ENCODE measurements at places on chromosomes 3 and 15.
A peak's percentile ranks its signal among the peaks of the same experiment; 100 is the strongest.

DNA sequence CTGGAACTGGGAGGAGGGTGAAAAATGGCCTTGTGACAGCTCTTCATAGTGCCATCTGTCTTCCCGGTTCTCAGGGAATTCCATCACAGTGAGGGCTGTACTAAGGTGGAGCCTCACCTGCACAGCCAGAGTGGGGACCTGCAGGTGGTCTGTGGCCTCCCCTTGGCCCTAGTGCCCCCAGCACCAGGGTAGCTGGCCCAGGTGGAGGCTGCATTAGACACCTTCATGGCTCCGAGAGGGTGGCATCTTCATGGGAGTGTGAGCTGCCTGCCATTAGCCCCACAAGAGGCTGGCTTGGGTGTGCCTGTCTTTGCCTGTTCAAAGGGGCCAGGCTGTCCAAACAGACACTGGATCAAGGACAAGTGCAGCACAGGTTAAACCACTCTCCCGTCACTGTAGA is 95.5 kb upstream of the PRR23E start:
- DNase-seq: no peak

- peak; percentile 22 for DNase-seq
Measured at GRCh38 chr3:177281292-177282118, 84.2 kb upstream of the TBL1XR1 start.

DNA sequence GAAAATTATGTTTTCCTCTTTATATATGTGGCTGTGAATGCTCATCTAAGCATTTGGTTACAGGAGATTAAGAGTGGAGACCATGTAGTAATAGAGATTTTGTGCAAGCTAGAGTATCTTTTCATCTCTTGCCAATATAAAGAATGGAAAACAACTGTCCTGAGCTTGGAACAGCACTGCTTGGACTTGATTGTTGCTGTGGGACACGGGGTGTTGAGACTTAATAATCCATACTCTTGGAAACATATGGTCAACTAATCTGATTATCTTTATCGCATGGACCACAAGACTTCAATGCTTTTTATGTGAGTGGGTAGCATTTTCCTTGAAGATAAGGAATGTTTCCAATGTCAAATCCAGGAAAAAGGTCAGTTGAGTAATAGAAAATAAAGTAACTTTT is 806.3 kb downstream of the DIPK2A start:
- no peak for DNase-seq

GRCh38 chr15:58552505-58553364 is 120.9 kb downstream of the LIPC start:
- DNase-seq: no peak

- DNase-seq: no peak
Measured at GRCh38 chr3:190486533-190486864, 27.4 kb upstream of the IL1RAP start.

DNA sequence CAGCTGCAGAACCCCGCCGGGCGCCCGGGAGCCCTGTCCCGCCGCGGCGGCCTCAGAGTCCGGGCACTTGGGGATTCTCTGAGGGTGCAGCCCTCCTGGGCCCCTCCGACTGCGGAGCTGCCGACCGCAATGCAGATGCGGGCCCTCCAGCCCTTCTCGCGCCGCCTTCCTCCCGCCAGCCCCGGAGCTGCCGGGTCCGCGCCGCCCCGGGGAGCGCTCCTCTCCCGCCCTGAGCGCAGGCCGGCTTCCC is 320 bp upstream of the ACAN start:
- no peak for DNase-seq

DNA sequence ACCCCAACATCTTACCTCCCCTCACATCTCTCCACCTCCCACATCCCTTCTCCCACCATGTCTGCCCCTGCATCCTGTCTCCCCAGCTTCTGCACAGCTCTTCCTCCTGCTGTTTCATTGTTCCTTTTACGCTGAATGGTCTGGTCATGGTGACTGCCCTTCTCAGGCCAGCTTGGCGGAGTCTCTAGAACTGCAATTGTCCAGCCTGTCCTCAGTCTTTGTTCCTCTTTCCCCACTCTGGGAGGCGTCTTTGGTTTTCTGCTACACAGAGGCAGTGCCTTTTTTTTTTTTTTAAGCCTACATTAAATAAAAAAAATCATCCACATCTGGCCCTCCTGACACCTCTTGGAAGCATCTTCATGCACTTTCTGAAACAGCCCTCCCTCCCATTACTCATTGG is 49.1 kb upstream of the SEC22A start:
- no peak for DNase-seq

DNA sequence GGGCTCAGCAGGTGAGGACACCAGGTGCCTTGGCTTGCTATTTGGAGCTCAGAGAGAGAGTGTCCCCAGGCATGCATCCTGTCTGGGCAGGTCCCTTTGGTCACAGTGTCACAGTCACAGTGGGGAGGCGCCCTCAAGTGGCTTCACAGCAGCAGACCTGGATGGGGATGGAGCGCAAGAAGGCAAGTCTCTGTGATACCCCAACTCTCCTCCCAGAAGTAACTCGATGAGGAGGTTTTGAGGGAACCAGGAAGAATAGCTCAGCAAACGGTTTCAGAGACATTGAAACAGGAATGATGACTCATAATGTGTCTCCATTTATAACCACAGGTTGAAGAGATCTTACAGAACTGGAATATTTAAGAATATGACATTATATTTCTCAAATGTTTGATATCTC is 66.5 kb upstream of the SH3GL3 start:
- peak; percentile 6 for DNase-seq

DNA sequence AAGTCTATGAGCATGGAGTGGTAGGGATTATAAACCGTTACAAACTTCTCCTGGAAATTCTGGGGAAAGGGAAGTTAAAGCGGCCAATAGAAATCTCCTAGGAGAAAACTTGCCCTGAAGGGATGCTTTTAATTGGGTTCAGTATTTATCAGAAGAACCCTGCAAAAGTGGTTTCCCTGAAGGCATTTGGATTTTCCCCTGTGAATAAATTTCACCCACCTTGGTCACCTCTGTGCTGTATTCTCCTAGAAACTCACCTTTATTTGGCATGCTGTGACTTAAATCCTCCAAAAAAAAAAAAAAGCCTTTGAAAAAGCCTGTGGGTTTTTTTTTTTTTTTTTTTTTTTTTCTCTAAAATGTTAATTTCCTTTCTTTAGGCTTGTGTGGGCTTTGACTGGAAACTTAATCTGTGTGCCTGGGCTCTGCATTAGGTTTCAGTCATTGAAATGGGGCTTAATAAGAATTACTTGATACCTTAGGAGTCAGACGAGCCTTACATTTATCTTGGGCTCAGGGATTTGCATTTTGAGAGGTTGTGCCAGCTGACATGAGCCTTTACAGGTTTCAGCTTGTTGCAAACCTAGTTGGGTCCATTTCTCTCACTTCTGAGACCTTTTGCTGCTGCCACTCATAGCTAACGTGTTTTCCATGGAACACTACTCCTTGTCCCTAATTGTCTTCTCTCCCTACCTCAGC is 22.0 kb downstream of the TGFBR2 start:
- DNase-seq: no peak

DNA sequence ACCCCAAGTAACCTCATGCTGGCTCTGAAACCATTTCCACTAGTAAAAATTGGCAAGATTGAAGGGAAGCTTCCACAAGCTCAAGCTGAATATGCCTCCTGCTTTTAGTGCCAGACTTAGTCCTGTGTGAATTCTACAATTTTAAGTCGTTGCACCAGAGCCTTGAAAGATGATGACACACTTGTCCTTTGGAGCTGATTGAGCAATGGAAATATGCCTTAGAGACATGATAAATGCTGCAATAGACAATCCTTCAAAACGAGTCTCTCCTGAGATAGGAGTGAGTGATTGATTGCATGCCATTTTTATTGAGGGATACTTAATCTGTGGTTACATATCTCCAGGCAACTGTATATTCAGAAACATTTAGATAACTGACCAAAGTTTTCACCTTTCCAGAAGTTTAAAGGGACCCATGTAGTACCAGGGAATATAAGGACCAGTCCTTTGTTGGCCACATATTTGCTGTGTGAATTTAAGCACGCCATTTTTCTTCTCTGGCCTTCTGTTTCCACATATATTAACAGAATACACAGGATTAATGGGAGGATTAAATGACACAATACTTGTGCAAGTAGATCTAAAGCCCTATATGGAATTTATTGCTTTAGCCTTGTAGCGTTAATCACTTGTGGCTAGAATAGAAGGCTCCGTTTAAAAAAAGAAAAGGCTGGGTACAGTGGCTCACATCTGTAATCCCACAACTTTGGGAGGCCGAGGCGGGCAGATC is 65.1 kb downstream of the PPARG start:
- no peak for DNase-seq

DNA sequence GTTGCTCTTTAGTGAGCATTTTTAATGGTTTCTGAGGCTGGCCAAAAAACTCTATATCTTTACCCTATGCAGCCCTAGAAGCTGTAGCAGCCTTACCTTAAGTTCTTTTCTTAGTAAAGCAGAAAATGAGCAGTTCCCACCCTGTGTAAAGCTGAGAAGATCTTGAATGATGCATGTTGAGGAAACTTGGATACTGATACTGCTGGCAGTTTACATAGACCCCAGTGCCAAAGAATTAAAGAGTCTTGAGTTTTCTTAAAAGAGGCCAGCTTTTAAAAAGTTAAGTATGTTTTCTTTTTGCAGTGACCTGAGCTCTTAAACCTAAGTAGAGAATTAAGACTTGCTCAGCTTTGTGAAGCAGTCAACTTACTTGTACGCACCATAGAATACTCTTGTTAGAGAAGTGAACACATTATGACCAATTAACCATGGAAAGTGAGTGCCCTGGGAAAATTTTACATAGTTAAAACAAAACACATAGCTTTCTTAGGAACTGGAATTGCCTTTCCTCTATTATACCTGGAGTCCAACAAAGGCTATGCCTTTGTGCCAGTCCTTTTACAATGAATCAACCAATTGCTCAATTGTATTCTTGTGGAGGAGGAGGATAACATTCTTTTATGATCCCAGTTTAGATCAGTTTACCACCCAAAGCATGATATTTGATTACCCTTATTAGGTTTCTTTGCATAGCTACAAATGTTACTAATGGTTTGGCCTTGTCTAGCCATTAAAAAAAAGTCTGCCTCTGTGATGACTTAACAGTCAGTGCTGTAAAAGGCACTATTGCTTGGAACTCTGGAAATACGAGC is 28.4 kb downstream of the PLS1 start:
- DNase-seq: no peak

GRCh38 chr15:78130466-78131294 is 565 bp downstream of the CIB2 start:
- no peak for DNase-seq

DNA sequence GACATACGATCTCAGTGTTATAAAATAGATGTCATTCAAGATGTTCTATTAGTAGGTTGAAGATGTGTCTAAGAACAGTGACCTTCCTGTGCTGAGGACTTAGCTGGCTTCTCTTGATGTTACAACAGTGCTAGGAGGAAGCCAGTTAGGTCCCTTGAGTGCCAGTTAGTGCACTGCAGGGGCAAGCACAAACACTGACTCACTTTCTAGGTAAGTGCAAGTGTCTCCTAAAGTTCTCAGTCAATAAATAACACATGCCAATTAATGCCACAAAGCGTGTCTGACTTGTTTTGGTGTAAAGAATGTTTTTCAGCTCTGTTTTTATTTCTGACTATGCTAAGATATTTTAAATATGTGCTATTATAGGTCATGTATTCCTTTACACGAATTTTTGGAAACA is 211.8 kb downstream of the NAALADL2 start:
- DNase-seq: no peak

DNA sequence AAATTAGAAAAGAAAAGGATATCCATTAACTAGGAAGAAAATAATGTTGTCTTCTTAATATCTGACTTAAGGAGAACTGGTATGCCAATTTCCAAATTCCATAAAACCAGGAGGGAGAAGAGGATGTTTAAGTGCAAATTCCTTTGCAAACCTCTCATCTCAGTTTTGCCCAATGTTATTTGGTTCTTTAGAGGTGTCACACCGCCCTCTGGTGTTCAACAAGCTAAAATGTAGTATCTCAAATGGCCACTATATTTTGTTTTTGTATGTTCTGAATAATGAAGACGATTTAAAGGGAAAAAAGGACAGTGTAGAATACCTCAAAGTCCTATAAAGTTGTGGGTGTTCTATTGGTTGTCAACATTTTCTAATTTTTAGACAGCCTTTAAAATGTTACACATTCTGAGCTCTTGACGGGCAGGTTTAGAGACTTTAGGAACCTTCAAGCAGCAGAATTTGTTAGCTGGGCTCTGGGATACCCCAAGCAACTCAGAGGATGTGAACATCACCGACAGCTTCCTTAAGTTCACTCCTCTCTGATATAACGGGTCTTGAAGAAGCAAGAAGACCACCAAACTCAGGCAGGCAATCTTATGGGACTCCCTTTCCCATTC is 458.3 kb downstream of the MFSD1 start:
- peak; percentile 28 for DNase-seq

DNA sequence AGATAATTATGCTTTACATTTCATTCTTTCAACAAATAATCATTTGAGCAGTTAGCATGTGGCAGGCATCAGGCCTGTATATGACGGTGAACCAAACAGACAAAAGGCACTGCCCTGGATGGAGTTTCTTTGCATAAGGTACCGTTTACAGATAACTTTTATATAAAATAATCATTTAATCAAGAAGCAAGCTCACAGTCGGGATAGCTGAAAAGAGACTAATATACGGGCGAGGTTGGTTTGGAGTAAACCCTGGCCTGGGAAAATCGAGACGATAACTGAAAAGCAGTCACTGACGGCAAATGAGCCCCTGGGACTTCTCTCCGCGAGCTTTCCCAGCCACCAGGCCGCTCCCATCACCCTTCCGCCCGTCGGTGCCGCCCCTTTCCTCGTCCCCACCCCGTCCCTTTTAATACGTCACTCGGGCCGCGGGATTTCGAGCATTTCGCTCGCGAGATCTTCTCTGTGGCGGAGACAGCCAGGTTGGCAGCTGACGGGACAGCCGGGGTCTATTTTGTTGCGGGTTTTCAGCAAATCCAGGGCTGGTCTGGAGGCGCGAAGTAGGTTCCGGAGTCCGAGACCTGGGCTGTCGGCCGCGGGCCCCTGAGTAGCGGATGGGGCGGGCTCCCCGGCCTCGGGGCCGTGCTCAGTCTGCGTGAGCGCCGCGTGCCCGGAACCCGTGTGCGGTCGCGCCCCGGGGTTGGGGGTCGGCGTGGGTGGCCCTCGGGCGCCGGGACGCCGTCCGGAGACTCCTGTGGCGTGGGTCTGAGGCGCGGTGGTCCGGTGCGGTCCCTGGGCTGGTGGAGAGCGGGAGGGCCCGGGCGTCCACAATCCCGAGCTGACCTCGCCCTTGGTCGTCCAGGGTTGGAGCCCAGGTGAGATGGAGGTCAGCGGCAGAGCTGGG is at the start of gene NMD3:
Gene NMD3, plus strand, starts transcription at position 462 of the 904 bp plus-strand sequence. CDS start 703 bp downstream, outside the sequence.
- DNase-seq: peak; percentile 92

Data from CD4-positive, alpha-beta T cell treated with Interleukin-6 for 4 hours (primary cell).